ENCODE measurements at places on chromosomes 2 and 18.

DNA sequence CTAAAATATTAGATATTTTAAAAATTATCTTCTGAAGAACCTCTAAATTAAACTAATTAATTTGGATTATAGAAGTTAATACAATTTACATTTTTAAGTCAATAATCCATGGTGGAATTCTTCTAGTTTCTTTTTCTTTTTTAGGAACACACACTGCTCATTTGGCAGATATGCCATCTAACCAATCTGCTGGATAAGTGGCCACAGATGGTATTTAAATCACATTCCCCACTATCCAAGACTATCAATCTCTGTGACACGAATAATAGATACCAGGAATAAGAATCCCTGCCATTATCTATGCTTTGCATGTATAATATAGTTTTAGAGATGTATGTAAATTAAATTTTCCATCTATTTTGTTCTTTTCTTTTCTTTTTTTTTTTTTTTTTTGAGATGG is 58.5 kb downstream of the CABYR start:
- no peak for DNase-seq

- no peak for DNase-seq
Measured at GRCh38 chr2:241227594-241227993, 39.1 kb downstream of the ANO7 start.

- no peak for DNase-seq
Measured at GRCh38 chr2:203062126-203062525, 47.5 kb downstream of the NBEAL1 start.

DNA sequence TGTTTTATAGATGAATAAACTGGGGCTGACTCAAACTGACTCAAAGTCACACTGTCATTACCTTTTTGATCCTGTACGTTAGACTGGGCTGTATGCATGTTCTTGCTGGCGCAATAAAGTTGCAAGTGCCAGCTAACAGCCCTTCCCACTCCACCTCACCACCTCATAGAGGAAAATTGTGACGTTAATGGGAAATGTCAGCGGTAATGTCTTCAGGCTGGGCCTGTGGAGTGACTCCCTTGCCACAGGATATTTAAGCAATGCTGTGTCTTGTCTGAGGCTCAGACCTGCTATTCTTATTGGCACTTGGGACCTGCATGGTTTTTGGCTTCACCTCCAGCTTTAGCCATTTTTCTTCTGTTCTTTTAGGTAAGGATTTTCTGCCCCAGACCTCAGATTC is 25.2 kb upstream of the CASP10 start:
- no peak for DNase-seq

DNA sequence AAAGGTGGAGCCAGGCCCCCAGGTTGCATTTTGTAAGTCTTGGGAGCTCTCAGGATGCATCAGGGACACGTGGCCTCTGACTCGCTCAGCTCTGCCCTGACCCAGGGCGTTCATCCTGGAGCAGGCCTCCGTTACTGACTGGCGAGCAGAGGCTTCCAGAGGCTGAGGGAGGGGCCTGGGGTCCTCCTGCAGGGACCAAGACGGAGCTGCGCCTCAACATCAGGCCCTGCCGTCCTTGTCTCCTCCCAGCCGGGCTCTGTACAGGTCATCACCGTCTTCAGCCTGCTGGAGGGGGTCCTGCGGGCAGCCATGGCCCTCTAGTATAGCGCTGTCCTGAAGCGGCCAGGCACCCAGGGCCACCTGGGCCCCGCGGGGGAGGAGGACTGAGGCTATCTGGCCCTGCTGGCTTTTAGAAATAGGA is 10.2 kb upstream of the ALPP start:
- DNase-seq: no peak

GRCh38 chr2:160632084-160632975 is 138.7 kb upstream of the RBMS1 start:
- DNase-seq: no peak

- peak; percentile 36 for DNase-seq
Measured at GRCh38 chr2:171247741-171248662, 87.3 kb upstream of the TLK1 start.

DNA sequence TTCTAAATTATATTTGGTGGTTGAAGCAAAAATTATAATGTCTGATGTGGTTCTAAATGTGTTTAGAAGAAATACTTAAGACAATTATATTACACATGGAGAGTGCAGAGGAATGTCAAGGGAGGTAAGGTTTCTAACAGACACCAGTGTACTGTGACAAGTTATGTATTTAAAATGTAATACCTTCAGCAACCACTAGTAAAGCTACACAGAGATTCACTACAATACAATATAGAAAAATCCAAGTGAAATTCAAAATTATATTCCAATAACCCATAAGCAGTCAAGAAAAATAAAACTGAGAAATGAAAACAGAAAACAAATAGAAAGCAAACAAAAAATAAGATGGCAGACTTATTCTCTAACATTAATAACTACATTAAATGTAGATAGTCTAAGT is 249.5 kb upstream of the KLHL14 start:
- DNase-seq: no peak

DNA sequence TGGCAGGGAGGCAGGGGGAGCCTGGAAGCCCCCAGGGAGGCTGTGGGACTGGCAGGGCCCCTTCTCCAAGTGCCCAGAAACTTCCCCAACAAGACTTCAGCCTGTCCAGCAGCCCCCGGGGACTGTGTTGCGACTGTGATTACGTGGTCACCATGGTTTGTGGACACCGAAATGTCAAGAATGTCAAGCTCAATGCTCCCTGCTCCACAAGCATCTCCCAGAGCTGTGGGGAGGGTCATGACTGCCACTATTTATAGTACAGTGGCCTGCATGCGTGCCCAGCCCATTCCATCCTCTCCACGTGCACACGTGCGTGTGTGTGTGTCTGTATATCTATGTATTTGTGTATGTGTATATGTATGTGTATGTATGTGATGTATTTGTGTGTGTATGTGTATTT is 93.8 kb upstream of the MBOAT2 start:
- DNase-seq: no peak

DNA sequence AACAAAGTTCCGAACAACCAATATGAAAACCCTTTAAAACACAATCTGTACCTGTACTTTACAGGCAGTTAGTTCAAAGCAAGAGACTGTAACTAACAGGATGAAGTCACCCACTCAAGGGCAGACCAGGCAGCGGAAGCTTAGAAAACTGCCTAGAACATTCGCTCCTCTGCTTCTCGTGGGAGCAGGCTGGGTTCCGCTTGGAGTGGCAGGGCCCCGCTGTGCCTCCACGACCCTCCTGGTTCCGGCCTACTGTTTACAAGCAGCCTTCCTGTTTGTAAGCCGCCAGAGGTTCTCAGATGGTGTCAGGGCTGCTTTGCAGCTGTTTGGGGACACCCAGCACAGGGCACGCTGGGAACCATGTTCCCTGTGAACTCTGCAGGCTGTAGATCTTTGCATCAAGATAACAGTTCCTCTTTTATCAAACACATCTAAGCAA is 31.3 kb downstream of the CIB4 start:
- no peak for DNase-seq

GRCh38 chr2:164514491-164514890 is 106.8 kb downstream of the GRB14 start:
- no peak for DNase-seq

DNA sequence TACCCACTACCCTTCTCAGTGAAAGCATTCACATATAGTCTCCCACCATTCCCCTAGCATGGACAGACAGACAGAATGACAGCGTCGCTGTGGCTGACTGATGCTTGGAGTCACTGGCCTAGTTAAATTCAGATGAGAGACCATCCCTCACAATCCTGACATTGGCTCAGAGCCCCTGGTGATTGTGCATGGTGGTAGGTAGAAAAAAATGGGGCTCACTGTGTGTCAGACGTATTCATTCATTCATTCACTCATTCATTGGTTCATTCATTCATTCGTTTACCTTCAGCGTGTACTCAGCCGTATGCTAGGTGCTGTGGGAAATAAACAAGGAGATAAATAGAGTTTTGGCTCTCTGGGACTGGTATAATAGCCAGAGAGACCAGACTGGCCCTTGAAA is 94.8 kb upstream of the STPG4 start:
- DNase-seq: no peak

GRCh38 chr2:177543007-177543760 is 150.6 kb downstream of the AGPS start:
- no peak for DNase-seq

- no peak for DNase-seq
Measured at GRCh38 chr18:34818064-34818463, 108.0 kb downstream of the DTNA start.

GRCh38 chr2:73072129-73072395 is 550 bp upstream of the SFXN5 start:
- no peak for DNase-seq

- no peak for DNase-seq
Measured at GRCh38 chr2:234879671-234880455, 72.0 kb upstream of the SH3BP4 start.
